ENCODE measurements at places on chromosomes 13 and 19. TPM values are rescaled to one million over a fixed set of nuclear protein-coding genes. Genes with fewer than 3 reads are reported as not detected.

ZSCAN4 gene
- polyA plus RNA-seq, result not detected

B3GNT8 gene
- polyA plus RNA-seq, result 0.37 TPM

ZNF813 gene
- 3.9 TPM for polyA plus RNA-seq

LENG9 gene
- polyA plus RNA-seq, result 0.09 TPM

ZNF99 gene
- not detected for polyA plus RNA-seq

DAND5 gene
- polyA plus RNA-seq, result not detected

- no peak for DNase-seq
Observed at GRCh38 chr13:77620138-77620537, 77.3 kb upstream of the SLAIN1 start.

DNA sequence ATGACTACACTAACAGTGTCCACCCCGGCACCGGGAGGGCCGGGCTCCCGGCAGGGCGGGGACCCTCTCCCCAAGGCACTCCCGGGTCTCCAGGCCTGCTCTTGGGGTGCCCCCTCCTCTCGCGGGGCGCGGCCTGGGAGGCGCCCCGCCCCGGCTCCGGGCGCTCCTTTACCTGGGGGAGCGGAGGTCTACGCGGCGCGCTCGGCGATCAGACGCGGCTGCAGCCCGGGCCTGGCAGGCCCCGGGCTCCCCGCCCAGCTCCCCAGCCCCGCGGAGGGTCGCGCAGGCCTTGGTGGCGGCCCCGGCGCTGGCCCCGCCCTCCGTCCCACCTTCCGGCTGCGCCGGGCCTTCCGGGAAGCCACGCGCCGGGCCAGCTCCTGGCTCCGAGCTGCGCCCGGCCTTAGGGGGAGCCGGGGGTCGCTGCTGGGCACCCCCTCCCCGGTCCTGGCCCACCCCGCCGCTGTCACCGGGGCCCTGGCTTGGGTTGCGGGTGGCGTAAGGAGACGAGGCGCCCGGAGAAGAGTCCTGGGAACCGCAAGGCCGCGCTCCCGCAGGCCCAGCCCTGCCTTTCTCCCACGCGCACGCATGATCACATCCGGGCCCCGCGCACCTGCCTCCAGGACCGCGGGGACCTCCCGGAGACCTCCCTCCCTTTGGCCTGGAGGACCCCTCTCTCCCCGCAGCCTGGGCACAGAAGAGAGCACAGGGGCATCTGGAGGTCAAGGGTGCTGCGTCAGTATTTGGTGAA is at the start of gene C19orf12:
C19orf12 (minus strand) TSS at position 309 of the 748 bp plus-strand sequence. CDS start 6,848 bp downstream, outside the sequence.
- DNase-seq, result peak; percentile 82

DNA sequence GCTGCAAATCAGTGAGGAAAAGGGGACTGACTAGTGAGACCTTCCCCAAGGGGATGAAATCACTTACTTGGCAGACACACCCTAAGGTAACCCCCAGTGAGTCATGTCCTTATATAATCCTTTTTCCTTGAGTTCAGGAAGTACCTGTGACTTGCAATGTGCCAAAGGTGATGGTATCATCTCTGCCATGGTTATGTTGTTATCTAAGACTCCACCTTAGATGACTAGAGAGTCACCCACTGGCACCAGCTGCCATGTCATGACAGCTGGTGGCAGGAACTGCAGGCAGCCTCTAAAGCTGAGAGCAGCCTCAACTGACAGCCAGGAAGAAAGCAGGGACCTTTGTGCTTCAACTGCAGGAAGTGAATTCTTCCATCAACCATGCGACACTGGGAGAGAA is 12.5 kb downstream of the PBX4 start:
- DNase-seq, result peak; percentile 45

GRCh38 chr13:28459911-28460310 is 35.0 kb downstream of the FLT1 start:
- DNase-seq, result no peak

GRCh38 chr19:3360421-3361383 is 5.7 kb upstream of the NFIC start:
- DNase-seq, result peak; percentile 65

DNA sequence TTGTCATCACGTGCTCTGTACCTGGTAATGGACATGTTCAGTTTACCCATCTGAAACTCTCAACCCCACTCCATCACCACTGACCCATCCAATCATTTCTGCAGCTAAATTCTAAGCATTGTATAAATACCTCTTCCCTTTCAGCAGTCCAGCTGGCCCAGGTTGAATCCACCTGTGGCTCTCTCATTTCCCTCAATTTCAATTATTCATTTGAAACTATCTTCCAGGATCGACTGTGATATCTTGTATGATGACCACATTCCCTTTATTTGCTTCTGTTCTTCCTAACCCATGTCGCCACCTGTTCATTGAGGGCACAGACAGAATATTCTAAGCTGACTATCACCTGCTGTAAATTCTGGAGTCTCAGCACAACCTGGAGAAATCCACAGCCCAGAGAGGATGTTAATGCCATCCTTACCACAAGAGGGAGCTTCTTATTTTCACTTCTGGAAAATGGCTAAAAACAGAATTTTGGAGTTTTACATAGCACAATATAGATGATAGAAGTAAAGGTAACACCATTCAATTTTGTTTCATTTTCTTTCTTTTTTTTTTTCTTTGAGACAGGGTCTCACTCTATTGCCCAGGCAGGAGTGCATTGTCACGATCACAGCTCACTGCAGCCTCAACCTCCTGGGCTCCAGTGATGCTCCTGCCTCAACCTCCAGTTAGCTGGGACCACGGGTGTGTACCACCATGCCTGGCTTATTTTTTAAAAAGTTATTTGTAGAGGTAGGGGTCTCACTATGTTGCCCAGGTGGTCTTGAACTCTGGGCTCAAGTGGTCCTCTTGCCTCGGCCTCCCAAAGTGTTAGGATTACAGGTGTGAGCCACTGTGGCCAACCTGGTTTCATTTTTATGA is 38.6 kb downstream of the ZNF823 start:
- DNase-seq, result peak; percentile 33

- DNase-seq, result no peak
Observed at GRCh38 chr13:27659145-27659865, 37.6 kb downstream of the POLR1D start.

DNA sequence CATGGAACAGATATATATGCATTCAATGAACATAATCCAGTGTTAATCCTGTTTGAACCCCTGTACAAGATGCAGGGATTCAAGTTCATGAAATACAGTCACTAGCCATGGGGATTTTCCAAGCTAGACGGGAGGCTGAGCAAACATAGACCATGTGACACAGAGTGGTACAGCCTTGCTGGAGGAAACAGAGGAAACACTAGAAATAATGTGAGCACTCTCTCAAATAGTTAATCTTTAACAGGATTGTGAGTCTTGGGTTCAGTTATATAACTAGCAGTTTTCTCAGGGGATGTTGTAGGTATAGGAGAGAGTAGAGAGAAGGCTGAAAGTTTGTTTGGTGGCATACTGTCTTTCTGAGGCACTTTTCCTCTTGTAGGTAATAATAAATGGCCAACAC is 13.9 kb upstream of the LGALS16 start:
- DNase-seq, result no peak

DNA sequence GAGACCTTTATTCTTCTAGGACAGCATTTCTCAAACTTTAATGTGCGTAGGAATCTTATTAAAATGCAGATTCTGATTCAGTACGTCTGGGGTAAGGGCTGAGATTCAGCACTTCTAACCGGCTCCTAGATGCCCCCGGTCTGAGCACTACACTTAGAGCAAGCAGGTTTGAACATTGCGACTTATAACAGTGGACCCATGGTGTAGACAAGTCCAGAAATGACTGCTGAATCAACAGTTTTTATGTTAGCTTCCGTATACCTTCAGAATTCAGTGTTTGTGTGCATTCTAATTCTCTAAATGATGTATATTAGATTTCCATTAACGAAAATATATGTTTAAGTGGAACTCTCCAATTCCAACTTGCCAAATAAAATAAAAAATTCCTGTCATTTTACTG is 17.5 kb upstream of the CPB2 start:
- no peak for DNase-seq

DNA sequence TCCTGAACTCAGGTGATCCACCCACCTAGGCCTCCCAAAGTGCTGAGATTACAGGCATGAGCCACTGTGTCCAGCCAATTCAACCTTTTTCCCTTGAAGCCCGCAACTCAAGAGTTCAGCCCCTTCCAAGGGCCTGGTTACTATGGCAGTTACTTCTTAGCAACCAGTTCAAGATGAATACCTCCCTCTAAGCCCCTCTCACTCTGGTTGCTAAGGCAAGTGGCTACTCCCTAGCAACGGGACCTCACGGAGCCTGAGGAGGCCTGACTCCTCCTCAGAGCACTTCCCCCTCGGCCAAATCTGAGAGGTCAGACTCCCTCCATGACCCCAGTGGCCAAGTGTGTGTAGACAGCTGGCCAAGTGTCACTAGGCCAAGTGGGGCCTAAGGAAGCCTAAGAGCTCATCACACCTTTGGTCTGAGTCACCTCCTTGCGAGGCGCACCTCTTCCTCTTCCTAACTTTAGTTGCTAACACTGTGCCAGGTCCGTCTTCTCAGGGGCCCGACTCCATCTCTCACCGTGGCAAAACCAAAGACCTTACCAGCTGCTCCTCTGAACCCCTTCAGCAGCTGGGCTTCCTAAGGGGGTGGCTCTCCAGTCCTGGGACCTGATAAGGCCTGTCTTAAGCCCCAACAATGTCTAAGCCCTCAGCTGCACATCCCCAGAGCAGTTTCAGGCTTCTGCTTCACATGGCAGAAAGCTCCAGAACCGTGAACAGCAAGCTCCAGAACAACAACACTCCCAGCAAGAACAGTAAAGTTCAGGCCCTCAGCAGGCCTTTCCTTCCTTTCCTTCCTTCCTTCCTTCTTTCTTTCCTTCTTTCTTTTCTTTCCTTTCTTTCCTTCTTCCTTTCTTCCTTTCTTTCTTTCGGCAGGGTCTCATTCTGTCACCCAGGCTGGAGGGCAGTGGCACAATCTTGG is 9.6 kb downstream of the CD37 start:
- no peak for DNase-seq

DNA sequence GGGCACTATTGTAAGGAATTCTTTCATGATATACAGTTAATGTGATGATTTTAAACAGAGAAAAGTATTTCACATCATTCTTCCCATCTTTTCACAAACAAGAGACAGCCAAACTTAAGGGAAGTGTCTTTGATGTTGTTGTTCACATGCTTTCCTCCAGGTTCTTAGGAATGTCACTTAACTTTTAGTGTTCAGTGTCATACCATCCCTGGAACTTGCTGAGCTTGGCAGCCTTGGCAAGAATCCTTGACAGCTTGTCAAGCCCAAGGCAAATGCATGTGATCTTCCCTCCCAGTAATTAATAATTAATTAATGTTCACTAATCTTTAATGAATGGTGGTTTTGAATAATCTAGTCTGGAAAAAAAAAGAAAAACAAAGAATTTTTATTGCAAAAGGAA is 727.9 kb upstream of the PRR20A start:
- DNase-seq, result no peak
